ENCODE measurements at places on chromosomes 16 and 17. TPM values are rescaled to one million over a fixed set of nuclear protein-coding genes. Genes with fewer than 3 reads are reported as not detected.

- no peak for DNase-seq
Measured at GRCh38 chr16:11535494-11535893, 51.2 kb downstream of the LITAF start.

The CCL5 gene
- not detected for total RNA-seq

The SLC13A2 gene
- not detected for total RNA-seq

GRCh38 chr16:35208001-35208935 is 1748.9 kb downstream of the TP53TG3F start:
- DNase-seq = no peak

DNA sequence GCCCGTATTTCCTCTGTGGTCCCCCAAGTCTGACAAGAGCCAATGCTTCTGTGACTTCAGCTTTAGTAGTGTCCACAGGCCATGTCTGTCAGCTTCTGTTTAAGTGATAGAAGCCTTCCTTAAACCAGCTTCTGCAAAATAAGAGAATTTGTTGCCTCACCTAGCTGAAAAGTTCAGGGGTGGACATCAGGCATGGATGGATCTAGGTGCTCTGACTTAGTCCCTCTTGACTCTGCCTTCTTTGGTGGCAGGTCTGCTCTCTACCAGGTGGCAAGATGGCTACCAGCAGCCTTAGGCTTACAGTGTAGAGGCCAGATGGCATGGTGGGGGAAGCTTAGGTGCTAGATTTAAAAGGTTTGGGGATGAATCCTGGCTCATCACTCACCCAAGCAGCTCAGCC is 33.7 kb downstream of the KATNIP start:
- no peak for DNase-seq

The NPW gene
- total RNA-seq = not detected

GRCh38 chr17:82152556-82153294 is 54.7 kb upstream of the FASN start:
- no peak for DNase-seq

DNA sequence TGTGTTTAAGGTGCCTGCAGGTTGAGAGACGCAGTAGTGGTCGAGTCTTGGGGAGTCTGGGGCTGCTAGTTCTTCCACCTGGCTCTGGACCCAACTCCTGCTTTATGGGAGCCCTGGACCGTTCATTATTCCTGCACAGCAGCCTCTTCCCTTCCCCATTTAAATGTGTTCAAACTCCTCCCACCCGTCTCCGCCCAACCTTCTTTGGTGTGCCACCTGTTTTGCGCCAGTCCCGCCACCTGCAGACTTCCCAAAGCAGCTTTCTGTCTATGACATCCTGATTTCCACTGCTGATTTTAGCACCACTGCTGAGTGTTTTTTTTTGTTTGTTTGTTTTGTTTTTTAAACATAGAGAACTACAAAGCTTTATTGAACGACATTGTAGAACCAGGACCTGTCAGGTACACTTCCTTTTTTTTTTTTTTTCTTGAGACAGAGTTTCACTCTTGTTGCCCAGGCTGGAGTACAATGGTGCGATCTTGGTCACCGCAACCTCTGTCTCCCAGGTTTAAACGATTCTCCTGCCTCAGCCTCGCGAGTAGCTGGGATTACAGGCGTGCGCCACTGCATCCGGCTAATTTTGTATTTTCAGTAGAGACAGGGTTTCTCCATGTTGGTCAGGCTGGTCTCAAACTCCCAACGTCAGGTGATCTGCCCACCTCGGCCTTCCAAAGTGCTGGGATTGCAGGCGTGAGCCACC is 12.8 kb downstream of the ADORA2B start:
- DNase-seq = no peak

The KAT8 gene
- total RNA-seq = 32.3 TPM

The MSI2 gene
- 27.2 TPM for total RNA-seq

GRCh38 chr16:79836144-79836543 is 235.6 kb upstream of the MAF start:
- no peak for DNase-seq

The GIT1 gene
- total RNA-seq = 52.6 TPM

- DNase-seq = peak; percentile 34
Measured at GRCh38 chr17:58084317-58084981, 1.2 kb downstream of the DYNLL2 start.

The WWP2 gene
- total RNA-seq = 27.4 TPM

DNA sequence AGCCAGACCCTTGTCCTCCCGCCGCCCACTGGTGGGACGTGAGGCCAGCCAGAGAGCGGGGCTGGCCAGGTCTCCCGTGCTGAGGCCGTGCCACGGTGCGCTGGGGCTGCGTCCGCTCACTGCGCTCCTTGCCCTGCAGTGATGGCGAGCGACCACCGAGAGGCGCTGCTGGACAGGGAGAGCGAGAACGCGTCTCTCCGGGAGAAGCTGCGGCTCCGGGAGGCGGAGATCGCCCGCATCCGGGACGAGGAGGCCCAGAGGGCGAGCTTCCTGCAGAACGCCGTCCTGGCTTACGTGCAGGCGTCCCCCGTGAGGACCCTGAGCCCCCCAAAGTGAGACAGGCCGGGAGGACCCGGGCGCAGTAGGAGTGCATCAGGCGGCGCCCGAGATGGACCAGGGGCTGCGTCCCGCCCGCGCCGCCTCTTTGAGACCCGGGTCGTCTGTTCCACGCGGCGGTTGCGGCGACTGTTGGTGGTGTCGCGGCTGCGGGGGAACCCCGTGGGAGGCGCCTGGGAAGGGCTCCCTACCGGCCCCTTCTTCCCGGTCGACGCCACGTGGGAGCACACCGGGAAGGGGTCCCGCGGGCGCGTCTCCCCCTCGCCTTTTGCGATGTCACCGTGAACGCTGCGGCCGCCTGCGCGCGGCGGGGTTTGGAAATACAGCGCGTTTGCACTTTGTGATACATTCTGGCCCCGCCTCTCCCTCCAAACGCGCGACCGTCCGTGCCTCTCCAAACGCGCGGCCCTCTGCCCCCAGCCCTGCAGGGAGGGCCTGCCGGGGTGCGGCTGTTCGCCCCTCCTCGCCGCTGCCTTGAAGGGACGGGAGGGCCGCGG is 792 bp upstream of the RAC3 start:
- DNase-seq = peak; percentile 91

The EPN3 gene
- not detected for total RNA-seq

The HYDIN gene
- total RNA-seq = not detected

The PRAC1 gene
- total RNA-seq = not detected

The SLC5A10 gene
- total RNA-seq = not detected

DNA sequence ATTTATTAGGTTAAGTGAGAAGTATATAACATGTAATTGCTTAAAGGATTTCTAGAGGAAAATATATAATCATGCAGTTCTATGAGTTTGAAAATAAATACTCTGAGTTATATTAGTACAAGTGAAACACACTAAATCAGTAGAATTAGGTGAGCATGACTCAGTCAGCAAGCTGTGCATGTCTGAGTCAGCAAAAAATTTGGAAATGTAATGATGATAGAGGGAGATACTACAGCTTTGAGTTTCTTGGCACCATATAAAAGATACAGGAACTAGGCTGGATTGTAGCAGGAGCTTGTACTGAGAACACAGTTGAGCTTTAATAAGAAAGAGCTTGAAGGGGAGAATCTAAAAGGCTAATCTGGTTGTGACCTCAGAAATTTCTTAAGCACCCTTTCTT is 1224.6 kb downstream of the CDH8 start:
- DNase-seq = no peak

The CES5A gene
- total RNA-seq = not detected

DNA sequence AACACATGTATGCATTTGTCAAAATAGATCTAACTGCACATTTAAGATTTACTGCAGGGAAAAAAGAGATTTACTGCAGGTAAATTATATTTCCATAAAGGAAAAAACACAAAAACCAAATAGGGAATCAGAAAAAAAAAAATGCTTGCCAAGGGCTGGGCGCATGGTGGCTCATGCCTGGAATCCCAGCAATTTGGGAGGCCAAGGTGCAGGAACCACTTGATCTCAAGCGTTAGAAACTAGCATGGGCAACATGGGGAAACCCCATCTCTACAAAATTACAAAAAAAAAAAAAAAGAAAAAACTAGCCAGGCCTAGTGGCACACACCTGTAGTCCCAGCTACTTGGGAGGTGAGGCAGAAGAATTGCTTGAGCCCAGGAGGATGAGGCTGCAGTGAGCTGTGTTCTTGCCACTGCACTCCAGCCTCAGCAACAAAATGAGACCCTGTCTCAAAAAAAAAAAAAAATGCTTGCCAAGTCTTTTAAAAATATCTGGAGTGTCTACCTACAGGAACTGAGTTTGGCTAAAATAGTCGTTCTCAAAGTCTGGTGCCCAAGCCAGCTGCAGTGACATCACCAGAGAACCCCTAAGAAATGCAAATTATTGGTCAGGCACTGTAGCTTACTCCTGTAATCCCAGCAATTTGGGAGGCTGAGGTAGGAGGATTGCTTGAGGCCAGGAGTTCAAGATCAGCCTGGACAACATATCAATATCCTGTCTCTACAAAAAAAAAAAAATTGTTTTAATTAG is 17.5 kb downstream of the TRIM25 start:
- no peak for DNase-seq

DNA sequence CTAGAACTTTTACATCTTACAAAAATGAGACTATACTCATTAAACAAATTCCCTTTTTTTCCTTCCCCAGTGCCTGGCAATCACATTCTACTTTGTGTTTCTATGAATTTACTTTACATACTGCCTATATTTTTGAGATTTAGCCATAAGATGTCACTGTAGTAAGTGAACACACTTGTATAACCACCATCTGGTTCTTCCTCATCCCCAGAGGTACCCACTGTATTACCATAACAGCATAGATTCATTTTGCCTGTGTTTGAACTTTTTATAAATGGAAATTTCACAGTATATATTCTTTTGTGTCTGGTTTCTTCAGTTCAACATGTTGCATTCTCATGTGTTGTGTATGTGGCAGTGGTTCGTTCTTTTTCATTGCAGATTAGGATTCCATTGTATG is 15.8 kb downstream of the CYB5B start:
- DNase-seq = no peak

The GAS2L2 gene
- not detected for total RNA-seq

- no peak for DNase-seq
Measured at GRCh38 chr17:68328676-68329075, 37.4 kb downstream of the ARSG start.

The TEX14 gene
- 0.13 TPM for total RNA-seq

DNA sequence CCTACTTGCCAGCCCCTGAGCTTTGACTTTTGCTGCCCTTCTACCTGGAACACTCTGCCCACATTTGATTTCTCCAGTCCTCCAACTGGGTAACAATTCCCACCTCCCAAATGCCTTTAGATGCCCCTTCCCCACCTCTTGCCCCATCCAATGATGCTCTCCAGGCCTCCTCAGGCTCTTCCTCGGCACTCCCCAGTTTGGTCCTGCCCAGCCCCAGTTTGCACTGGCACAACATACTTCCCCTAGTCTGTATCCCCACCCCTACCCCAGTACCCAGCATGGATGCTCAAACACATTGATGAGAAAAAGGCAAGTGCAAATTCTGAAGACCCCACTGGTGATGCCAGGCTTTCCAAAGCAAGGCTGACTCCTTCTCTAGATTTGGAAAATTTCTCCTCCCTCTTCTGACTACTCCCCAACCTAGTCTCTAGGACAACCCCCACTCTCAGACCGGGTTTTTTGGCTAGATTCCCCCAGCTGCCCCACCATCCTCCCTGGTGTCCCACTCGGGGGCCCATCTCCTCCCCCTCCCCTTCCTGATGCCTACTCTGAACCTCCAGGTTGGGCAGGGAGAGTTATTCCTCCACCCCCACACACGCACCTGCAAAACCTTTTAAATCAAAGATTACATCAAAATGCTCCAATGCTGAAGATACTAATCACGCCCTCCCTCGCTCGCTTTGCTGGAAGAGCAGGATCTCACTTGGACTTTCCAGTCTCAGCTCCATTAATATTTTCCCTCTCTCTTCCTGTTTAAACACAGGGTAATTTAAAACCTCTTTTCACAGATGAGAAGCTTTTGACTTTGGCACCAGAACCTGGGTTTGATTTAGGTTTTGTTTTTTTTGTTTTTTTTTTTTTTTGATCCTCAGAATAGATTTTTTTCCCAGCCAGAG is 94.9 kb downstream of the TMEM132E start:
- DNase-seq = no peak

GRCh38 chr17:18248300-18248731 is 10.2 kb downstream of the FLII start:
- peak; percentile 45 for DNase-seq

DNA sequence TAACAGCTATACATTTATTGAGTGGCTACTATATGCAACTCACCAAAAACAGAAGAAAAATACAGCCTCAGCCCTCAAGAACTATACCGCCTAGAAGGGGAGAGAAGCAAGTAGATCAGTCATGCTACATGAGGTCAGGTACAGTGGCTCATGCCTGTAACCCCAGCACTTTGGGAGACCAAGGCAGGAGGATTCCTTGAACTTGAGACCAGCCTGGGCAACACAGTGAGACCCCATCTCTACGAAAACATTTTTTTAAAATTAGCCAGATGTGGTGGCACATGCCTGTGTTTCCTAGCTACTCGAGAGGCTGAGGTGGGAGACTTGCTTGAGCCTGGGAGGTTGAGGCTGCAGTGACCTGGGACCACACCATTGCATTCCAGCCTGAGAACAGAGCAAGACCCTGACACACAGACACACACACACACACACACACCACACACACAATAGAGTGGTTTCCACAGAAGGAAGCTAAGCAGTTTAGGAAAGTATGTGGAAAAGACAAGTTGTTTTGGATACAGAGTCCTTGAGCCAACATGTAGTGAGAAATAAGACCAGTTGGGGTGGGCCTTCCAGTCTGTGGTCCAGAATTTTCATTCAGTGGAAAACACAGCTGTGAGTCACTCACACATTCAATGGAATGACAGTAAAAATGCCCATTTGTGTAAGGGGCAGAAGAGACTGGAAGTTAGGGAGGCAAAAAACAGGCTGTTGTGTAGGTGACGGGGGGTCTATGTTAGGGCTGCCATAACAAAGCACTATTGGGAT is 10.7 kb upstream of the SNTB2 start:
- peak; percentile 39 for DNase-seq

The KRT17 gene
- total RNA-seq = 3,176 TPM

GRCh38 chr16:74700438-74701225 is at the start of gene MLKL:
Gene MLKL, minus strand, starts transcription at chr16:74700862. Its CDS starts 5,105 bp downstream, at chr16:74695757.
- peak; percentile 59 for DNase-seq

- no peak for DNase-seq
Measured at GRCh38 chr17:48727415-48728175, 955 bp downstream of the HOXB13 start.

- no peak for DNase-seq
Measured at GRCh38 chr17:32311028-32311536, 30.9 kb downstream of the C17orf75 start.

The PPP1R1B gene
- not detected for total RNA-seq

The CCL17 gene
- not detected for total RNA-seq

Data from SJSA1 (cell line).